ENCODE measurements at places on chromosomes 6 and 20.
A peak's percentile ranks its signal among the peaks of the same experiment; 100 is the strongest.

- DNase-seq = no peak
These were observed 271.5 kb upstream of the MOCS1 start for GRCh38 chr6:40205801-40206200.

- DNase-seq = no peak
These were observed 46.4 kb downstream of the UTRN start for GRCh38 chr6:144331491-144331969.

DNA sequence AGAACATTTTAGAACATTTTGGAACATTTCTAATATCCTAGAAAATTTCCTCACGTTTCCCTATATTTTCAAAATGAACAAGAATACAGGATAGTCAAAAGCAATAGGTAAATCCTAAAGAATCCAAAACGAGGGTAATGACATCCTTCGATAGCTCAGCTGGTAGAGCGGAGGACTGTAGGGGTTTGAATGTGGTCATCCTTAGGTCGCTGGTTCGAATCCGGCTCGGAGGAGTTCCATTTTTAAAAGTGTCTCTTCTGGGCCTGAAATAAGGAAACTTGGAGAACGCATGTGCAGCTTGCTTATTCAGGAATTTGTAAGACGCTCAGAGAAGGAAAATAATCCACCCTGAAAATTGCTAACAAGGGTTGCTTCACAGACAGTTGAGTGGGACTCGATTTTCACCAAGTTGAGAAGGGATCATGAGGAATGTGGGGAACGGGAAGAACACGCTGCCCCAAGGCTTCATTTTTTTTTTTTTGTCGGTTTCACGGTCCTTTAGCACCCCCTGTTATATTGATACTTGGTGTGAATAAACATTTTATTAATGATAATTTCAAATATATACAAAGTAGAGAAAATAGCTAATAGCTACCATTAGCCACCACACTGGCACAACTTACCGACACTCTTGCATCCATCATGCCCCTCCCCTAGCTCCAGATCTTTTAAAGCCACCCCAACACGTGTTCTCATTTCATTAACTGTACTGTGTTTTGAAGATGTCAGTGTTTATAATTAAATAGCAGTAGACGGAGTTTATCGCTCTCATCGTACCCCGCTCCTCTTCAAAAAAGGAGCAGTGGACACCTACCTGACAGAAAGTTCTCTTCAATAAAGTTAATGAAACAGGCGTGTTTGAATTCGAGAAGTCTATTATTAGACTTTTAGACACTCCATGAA, 1.8 kb upstream of the ABT1 start:
- DNase-seq = peak; percentile 72

DNA sequence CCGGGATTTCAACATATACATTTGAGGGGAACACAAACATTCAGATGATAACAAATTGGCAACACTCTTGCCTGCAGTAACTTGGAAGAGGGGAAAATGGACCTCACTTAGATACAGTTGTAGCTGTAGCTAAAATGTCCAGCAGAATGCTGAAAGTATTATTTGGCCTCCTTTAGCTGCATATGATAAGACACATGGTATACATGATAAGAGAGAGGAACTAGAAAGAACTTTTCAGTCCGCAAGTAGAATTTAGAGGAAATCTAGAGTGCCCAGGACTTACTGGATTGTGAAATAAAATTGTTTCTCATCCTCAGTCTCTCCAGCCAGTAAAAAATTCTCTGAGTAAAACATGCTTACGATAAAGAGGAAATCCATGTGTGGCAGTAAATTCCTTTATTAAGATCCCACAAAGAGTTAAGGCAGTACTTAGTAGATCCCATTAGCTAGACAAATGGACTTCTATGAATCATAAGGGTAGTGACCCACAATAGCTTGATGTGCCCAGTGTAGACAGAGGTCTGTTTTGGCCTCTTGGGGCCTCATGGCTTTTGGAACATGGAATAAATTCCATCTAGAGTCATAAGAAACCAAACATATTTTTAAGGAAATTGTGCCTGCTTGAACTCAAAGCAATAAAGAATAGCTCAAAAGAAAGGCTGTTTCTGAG, 87.9 kb upstream of the RBM24 start:
- DNase-seq = no peak

DNA sequence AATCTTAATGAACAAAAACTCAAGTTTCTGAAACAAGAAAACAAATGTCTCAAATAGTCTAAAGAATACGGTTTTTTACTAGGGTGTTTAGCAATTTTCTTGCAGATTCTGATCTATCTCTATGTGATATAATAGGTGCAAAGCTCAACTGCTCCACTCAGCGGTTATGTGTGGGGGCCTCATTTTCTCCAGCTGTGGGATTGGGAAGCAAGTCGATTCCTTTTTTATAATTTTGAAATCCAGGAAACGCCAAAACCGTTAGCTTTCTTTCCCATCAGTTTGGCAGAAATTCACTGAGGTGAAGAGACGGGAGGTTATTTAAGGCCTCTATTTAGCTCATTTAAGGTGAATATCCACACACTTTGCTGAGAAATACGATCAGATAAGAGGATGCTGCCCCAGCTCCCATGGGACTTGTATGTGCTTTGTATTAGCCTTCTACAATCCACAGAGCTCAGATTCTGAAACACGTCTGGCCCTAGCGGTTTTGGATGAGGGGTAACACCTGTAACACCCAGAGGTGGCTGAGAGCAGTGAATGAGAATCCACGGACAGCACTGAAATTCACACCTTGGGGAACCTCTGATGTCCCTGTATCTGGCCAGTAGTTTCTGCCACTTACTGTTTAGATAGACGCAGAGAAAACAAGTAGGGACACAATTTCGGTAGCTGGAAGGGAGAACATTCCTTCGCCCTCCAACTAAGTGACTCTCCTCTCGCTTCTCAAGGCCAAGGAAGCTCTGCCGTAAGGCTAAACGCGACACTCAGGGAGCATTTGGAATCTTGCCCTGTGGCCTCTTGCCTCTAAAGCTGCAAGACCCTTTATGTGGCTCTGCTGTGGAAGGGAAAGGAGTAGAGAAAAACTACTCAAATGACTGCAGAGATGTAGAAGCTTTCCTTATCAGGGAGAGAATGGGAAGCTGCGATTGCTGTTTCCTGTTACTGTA, 6.5 kb upstream of the BCAS4 start:
- no peak for DNase-seq

DNA sequence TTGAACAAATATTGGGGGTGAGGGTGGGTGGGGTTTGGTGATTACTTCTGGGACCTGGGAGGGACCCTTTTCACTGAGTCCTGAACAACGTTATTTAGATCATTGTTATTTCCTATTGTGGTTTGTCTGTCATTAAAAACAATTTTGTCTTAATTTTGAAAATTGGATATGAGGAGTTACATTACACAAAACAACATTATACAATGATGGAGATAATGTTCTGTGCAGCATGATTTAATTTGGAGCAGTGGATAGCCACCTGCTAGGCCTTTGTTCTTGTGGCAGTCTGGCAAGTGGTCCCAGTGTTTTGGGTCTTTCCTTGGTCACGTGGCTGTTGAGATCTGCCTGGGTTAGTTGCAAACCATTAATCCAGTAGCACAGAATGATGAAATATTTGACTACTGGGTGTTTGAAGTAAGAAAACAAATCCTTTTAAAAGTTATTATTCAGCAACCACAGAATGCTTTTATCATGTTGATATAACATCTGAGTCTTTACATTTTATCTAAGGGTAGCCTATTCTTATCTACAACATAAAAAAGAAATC, 172.8 kb downstream of the CDKAL1 start:
- no peak for DNase-seq

- DNase-seq = no peak
These were observed 13.4 kb downstream of the CCDC167 start for GRCh38 chr6:37486121-37486839.

- no peak for DNase-seq
These were observed 117.3 kb downstream of the ADGRG6 start for GRCh38 chr6:142419071-142419470.
